Activated naive CD8-positive, alpha-beta T cell treated with anti-CD3 and anti-CD28 coated beads for 36 hours (primary cell): ENCODE measurements at places on chromosomes 11 and 22. TPM values are rescaled to one million over a fixed set of nuclear protein-coding genes. Genes with fewer than 3 reads are reported as not detected.

- DNase-seq = no peak
These were observed 35.6 kb upstream of the CADM1 start for GRCh38 chr11:115539844-115540243.

DNA sequence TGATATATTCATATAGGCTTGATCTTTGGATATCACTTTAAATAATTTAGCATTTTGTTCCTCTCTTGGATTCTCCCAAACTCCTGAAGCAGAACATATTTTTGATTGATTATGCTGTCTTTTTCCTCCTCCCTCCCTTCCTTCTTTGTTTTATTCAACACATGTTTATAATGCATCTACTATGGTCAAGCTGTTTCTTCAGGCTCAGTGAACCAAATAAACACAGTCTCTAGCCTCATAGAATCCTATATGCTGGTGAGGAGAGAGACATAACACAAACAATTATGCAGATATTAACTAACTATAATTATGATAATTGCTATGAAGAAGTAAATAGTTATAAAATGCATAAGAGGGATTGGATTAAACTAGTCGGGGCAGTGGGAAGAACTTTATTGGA, 1023.6 kb upstream of the RAG2 start:
- no peak for DNase-seq

DNA sequence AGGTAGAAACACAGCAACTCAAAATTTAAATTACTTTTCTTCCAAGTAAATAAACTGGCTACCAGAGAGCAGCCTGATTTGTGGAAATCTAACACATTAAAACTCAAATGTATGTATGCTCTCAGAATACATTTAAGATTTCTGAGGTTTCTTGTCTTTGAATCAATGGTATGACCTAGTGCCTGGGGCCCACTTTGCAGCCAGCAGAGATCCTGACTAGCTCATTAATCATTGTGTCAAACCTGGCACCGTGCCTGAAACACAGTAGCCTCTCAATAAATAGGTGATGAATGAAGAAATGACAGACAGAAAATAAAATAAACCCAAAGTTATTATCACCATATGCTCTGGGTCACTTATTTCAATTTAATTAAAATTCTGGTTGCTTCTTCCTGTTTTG, 176.2 kb upstream of the FAT3 start:
- DNase-seq = no peak

DNA sequence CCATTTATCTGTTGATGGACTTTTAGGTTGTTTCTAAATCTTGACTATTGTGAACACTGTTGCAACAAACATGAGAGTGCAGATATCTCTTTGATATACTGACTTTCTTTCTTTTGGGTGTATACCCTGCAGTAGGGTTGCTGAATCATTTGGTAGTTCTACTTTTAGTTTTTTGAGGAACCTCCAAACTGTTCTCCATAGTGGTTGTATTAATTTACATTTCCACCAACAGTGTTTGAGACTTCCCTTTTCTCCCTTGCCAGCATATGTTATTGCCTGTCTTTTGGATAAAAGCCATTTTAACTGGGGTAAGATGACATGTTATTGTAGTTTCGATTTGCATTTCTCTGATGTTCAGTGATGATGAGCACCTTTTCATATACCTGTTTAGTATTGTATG, 330.0 kb downstream of the DDX10 start:
- DNase-seq = no peak

- DNase-seq = peak; percentile 33
These were observed 10.5 kb downstream of the MCAM start for GRCh38 chr11:119306373-119306890.

- DNase-seq = no peak
These were observed 8.2 kb downstream of the SERPIND1 start for GRCh38 chr22:20782083-20782482.

DNA sequence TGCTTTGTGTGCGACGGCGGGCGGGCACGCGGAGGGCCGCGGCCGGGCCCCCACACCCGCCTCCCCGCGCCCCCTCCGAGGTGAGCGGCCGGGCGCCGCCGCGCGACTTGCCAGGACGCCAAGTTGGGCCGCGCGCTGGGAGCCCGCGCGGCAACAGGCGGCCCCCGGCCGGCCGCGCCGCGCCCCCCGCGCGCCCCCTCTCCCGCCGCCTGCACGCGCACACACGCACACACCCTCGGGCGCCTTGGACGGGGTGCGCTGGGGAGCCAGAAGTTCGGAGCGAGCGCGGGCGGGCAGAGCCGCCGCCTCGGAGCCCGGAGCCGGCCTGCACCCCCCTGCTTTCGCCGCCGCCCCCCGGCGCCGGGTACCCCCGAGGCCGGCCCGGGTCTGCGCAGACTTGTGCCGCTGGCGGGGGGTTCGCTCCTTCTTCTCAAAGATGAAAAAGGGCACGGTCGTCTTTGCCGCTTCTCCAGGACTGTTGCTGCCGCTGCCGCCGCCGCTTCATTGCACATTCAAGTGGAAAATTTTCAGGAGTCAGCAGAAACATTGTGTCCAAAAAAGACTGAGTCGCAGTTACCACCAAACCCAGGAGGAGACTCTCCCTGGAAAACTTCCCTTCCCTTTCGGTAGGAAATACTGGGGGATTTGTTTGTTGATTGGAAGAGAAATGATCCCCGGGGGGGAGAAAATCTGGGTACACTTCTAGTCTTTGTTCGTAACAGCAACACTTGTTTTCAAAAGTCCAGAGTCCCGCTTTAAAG, 895 bp downstream of the TEAD1 start:
- peak; percentile 9 for DNase-seq

- DNase-seq = no peak
These were observed 57.0 kb downstream of the SOX6 start for GRCh38 chr11:16299390-16299789.

GRCh38 chr22:27792452-27793161, 8.9 kb downstream of the MN1 start:
- no peak for DNase-seq

DNA sequence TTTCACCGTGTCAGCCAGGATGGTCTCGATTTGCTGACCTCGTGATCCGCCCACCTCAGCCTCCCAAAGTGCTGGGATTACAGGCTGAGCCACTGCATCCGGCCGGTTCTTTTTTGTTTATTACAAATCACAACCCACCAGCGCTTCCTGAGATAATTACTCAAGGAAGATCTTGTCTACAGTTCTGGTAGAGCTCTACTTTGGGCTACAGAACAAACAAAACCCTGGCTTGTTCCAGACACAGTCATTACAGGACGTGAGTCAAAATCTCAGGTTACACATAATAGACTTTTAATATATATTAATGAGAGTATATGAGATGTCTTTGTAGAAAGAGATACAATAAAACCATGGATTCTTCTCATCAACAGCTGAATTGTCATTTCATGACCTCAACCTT, 42.8 kb upstream of the NUP50 start:
- no peak for DNase-seq

GRCh38 chr22:22938672-22939587, 51.3 kb downstream of the IGLL5 start:
- no peak for DNase-seq

- DNase-seq = no peak
These were observed 30.5 kb downstream of the CHKA start for GRCh38 chr11:68090706-68091105.

- no peak for DNase-seq
These were observed 128.6 kb downstream of the WNT11 start for GRCh38 chr11:76077575-76078150.

DNA sequence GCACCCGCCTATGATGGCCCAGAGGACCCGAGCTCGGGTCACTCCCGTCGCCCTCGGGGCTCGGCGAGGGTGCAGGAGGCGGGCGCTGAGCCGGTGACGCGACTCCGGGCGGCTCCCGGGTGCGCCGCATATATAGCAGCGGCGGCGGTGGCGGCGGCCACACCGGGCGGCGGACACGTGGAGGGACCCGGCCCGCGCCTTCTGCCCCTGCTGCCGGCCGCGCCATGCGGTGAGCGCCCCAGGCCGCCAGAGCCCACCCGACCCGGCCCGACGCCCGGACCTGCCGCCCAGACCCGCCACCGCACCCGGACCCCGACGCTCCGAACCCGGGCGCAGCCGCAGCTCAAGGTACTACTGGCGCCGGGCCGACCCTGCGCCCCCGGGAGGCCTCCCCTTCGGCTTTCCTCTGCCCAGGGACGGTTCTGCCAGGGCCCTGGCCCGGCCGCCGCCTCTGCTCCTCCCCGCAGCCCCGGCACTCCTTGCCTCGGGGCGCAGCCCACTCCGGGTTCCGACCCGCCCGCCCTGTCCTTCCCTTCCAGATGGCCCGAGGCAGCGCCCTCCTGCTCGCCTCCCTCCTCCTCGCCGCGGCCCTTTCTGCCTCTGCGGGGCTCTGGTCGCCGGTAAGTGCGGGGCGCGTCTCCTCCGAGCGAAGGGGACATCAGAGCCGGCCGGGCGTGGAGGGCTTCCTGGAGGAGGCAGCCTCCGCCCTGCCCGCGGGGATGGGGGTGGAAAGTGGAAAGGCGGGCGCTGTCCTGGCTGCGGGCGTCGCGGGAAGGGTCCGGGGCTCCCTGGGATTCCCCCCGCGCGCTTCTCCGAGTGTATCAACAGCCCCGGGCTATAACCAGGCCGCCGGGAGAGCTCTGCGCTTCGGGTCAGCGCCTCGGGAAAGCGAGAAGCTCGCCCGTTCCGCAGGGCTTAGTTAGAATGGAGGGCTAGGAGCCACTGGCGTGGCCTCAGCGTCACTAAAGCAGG, at the start of gene GAL:
TSS of gene GAL (plus strand) at position 160 of the 972 bp plus-strand sequence. CDS start at position 540, 380 bp downstream.
- DNase-seq = peak; percentile 43

DNA sequence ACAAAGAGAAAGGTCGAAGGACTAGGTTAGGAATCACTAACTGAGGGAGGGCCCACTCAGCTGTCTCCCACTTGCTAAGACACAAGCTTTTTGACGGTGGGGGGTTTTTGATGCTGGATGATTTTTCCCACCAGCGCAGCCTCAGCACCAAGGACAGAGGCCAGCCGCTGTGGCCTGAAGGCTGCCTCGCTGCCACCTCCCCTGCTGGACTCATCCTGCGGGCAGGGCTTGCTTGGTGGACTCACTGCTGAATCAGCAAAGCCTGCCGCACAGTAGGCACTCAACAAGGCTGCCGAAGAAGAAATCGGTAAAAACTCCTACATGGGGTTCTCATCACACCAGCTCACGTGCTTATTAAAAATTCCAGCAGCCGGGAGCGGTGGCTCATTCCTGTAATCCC, 2.6 kb downstream of the ALG12 start:
- DNase-seq = no peak

- peak; percentile 54 for DNase-seq
These were observed 2.9 kb upstream of the GGT5 start for GRCh38 chr22:24247564-24248344.

- no peak for DNase-seq
These were observed 11.8 kb downstream of the NIPSNAP1 start for GRCh38 chr22:29569011-29569678.

DNA sequence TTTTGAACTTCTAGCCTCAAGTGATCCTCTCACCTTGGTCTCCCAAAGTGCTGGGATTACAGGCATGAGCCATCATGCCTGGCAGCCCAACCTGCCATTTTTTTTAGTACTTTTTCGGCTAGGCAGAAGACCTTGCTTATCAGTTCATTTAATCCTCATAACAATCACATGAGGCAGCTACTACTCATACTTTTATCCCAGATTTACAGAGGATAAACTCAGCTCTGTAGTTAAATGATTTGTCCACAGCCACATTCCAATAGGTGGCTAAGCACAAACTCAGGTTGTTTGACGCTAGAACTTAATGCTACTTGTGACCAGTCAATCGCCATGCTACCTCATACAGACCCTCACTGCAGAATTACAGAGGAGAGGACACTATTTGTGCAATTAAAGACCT, 28.1 kb downstream of the SBF2 start:
- DNase-seq = no peak

Gene PHLDB1
- total RNA-seq = 3.0 TPM

Gene LTO1
- 21.8 TPM for total RNA-seq

Gene OR51B6
- total RNA-seq = not detected

Gene LRRC74B
- not detected for total RNA-seq

Gene LARGE1
- 0.28 TPM for total RNA-seq
